ENCODE measurements at places on chromosomes 12 and 14.

DNA sequence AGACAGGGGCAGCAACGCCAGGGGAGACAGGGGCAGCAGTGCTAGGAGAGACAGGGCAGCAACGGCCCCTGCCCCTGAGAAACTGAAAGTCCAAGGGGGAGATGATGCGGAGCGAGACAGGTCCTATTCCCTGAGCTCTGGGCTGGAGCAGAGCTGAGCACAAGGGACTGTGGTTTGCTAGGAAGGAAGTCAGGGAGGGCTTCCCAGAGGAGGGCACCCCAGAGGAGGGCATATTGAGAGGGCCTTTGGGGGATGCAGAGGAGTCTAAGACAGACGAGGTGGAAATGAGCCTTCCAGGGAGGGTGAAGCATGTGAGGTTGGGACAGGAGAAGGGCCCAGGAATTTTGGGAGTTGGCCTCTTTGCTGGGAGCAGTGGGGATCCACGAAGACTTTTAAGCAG, 52.1 kb upstream of the BEGAIN start:
- no peak for DNase-seq

DNA sequence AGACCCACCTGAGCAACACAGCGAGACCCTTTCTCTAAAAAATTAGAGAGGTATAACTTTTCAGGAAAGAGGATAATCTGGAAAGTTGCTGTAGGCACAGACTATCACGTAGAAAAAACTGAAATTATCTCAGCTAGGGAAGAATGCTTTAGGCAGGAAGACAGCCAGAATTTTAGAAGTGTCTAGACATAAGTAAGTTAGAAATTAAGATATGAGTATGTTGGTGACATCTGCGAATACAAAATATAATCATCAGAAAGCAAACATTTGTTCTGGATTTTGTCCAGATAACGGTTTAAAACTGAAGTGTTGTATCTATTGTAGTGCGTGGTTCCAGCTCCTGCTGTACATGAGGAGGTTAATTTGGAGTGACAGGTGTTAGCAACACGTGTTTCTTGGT, 123.2 kb downstream of the FBXL14 start:
- no peak for DNase-seq

DNA sequence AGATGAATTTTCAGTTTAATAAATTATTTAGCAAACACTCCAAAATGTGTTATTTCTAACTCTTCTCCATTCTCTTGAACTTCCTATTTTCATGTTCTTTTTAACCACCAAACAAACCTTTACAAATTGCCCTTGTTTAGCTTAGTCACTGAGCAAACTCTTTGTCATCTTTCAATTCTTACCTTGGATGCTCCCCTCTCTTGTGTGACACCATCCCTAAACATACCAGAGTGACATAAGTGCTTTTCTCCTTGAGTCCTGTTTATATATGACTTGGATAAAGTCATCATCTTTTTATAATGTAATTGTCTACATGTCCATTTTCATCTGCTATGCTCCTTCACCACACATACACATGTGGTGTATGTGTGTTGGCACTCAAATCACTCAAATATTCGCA, 3.4 kb upstream of the TMEM19 start:
- no peak for DNase-seq

DNA sequence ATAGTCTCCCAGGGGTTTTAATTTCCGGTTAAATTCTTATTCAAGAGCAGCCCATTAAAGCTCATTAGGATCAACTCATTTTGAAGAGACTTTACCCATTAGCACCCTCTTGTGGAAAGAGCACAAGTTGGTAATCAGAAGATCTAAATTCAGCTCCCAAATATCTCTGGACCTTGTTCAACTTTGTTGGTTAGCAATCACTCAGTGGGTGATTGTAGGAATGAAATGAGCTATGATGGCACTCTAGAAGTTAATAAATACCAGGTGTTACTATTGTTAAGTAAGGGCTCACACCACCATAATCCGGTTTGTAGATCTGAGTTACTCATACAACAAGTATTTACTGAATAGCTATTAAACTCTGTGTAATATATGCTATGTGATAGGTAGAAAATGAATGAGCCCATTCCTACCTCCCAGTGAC, 42.9 kb downstream of the TRIP11 start:
- peak; percentile 55 for DNase-seq

- no peak for DNase-seq
Observed at GRCh38 chr12:124578445-124578844, 11.0 kb upstream of the NCOR2 start.

DNA sequence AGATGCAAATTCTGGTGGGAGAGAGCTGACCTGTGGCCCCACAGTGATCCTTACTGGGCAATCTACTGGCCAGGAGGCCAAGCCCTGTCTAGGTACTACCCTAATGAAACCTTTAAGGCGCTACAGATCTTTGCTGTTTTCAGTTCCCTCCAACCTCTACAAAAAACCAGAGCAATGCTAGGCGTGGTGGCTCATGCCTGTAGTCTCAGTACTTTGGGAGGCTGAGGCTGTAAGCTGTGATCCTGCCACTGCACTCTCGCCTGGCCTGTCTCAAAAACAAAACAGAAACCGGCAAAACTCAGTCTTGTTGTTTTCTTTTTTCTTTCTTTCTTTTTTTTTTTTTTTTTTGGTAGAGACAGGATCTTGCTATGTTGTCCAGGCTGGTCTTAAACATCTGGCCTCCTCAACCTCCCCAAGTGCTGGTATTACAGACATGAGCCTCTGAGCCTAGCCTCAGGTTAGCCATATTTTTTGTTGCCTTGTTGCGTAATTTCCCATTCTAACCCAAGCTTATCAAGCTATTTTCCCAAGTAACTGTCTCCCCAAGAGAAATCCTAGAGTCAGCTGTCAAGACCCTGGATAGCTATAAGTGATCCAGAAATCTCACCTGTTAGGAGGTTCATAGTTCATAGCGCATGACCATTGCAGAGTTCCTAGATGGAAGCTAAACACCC, 2.8 kb downstream of the ETFBKMT start:
- no peak for DNase-seq

DNA sequence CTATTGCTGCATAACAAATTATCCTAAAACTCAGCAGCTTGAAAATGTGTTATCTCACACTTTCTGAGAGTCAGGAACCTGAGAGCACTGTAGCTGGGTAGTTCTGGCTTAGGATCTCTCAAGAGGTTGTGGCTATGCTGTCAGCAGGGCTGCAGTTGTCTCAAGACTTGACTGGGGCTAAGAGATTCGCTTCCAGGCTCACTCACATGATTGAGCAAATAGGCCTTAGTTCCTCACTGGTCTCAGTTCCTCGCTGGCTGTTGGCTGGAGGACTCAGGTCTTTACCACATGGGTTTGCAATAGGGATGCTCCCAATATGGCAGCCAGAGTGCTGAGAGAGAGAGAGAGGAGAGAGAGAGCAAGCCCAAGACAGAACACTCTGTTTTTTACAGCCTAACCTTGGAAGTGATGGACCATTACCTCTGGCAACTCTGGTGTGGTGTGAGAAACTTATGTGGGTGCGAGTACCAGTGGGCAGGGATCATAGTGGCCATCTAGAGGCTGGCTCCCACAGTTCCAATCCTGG, 15.9 kb upstream of the DHRS2 start:
- DNase-seq: no peak

- DNase-seq: no peak
Observed at GRCh38 chr12:107058190-107058589, 35.2 kb downstream of the CRY1 start.

DNA sequence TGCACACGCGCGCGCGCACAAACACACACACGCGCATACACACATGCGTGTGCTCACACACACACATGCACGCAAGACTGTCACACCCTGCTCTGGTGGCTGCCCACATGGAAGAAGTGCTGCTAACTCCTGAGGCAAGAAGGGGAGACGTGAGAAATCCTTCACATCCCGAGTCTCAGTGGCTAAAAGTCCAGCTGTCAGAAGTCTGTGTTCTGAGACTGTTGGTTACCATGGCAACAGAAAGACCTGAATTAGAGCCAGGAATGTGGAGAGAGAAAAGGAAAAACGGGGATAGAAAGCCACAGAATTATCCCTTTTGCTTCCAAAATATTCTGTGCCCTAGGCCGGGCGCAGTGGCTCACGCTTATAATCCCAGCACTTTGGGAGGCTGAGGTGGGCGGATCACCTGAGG, 71.2 kb downstream of the PPFIBP1 start:
- no peak for DNase-seq

GRCh38 chr12:87661786-87662377, 367.3 kb downstream of the C12orf50 start:
- no peak for DNase-seq

GRCh38 chr14:105168496-105168978, at the start of gene JAG2:
Gene JAG2 (minus strand): TSS chr14:105168776. CDS start chr14:105168420, 356 bp downstream.
- DNase-seq: peak; percentile 50

DNA sequence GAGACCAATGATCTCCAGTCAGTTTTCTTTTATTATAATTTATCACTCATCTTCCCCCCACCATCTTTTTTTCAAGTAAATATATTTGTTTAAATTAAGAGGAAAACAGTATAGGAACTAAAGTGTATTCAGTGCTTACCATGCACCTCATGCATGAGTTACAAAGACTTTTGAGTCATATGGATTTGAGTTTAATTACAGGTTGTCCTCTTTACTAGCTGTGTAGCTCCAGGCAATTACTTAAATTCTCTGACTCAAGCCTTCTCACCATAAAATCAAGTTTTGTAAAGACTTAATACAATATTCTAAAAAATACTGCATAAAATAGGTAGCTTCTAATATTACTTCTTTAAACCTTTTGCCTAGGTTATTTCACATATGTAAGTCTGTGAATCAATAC, 251.3 kb downstream of the SLC16A7 start:
- no peak for DNase-seq

DNA sequence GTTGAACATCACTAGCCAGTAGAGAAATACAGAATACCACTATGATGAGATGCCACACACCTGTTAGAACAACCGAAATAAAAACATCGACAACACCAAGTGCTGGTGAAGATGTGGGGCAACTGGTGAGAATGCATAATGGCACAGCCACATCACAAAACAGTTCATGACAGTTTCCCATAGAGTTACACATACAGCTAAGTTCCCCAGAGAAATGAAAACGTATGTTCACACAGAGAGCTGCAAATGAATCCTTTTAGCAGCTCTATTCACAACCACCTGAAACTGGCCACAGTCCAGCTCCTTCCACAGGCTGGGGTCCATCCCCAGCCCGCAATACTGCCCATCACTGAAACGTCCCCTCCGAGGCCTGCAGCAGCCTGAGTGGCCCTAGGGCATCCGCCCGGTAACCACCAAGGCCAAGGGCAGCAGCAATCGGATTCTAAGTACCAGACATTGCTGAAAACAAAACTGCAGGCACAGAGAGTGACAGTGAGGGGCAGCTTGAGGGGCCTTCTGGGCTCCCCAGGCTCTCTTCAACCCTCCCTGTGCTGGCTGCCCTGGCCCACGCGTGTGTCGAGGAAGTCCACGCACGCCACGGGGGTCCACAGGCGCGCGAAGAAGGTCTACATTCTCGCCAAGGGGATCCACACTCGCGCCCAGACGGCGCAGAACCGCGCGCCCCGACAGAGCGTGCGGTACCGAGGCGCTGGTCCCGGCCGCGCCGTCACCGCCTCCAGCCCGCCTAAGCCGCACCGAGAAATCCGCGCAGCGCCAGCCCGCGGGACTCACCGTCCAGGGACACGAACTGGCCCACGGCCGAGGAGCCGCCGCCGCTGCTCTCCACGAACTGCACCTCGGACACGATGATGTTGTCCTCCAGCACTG, 903 bp downstream of the BRF1 start:
- DNase-seq: no peak

DNA sequence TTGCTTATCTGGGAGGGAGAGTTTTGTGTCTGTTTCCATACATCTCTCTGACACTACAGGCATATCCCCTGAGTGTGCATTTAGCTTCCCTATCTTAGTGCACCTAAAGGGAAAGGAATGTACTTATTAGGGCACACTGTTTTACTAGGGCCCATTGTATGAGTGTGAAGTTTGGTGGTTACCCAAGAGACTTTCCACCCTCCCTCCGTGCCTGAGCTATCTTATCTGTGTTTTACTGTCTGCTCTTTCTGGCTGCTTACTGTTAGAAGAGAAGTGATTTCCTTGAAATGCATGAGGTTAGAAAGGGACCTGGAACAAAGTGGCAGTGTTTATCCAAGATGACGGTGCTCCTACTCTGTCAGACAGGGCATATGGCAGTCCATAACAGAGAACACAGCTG, 8.5 kb upstream of the SVOP start:
- DNase-seq: no peak

DNA sequence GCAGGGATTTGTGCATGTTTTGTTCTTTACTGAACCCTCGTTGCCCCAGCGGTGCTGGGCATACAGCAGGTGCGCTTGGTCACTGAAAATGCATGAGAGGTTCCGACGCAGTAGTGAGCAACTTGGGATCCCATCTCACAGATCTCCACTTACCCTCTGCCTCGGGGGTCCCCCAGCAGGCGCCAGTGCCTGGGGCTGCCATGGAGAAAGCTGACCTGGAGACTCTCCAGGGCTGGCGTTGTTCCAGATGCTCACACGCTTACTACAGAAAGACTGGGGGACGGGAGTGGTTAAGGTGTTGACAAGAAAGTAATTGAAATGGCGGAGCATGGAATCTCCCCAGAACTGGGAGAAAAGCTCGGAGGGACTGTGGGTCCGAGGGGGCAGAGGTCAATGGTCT, 14.2 kb downstream of the GLT1D1 start:
- DNase-seq: no peak

GRCh38 chr14:71321574-71322315, 414.5 kb downstream of the PCNX1 start:
- DNase-seq: no peak

- DNase-seq: no peak
Observed at GRCh38 chr12:41509271-41510055, 321.3 kb downstream of the PDZRN4 start.

DNA sequence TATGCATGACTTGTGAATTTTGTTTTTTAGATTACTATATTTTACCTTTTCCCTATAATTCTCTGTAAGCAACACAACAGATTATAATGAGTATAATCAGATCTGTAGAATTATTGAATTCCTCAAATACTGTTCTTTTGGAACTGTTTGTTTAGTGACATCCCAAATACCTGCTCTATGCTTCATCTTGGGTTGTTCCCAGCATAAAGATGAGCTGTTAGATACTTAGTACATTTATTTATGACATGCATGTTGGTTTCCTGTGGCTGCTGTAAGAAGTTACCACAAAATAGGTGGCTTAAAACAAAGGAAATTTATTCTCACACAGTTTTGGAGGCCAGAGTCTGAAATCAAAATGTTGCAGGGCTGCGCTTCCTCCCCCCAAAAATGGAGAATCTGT, 78.4 kb downstream of the PTPRR start:
- no peak for DNase-seq

DNA sequence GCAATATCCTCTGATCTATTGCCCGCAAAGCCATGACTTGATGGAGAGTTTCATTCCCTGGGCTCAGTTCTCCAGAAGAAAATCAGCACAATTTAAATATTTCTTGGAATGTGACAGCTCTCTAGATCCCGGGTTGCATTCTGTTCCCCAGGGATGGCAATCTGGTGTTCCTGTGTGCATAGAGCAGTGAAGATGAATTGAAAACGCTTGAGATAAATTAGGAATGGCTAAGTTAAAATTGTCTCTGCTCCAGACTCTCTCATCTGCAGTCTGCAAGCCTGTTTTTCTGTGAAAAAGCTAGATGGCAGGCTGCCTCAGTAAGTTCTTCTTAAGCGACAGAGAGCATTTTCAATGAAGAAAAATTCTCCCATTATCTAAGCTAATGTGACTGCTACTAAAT, 582.5 kb upstream of the MGAT4C start:
- DNase-seq: no peak

Data from CD4-positive, alpha-beta T cell treated with Interleukin-4 for 4 hours (primary cell).